ENCODE measurements at places on chromosomes 13 and 19. TPM values are rescaled to one million over a fixed set of nuclear protein-coding genes. Genes with fewer than 3 reads are reported as not detected.

The SLC27A5 gene
- 35.8 TPM for total RNA-seq

The KRTDAP gene
- 687 TPM for total RNA-seq

The SLC35E1 gene
- 21.6 TPM for total RNA-seq

The C19orf85 gene
- not detected for total RNA-seq

All from vagina (tissue), 2 donors.